Dermis lymphatic vessel endothelial cell (primary cell): ENCODE measurements at places on chromosomes 4 and X. TPM values are rescaled to one million over a fixed set of nuclear protein-coding genes. Genes with fewer than 3 reads are reported as not detected.

The CA5B gene
- 2.2 and 3.3 TPM in 2 replicates for total RNA-seq

The GPC4 gene
- total RNA-seq = under 0.01 TPM in 2 replicates

The SMIM14 gene
- total RNA-seq = 21.7 and 33.5 TPM in 2 replicates

The IRF2 gene
- total RNA-seq = 22.0 and 32.2 TPM in 2 replicates

The FOXO4 gene
- total RNA-seq = 10.7 and 14.4 TPM in 2 replicates

The HGFAC gene
- under 0.01 TPM in 1 of 2 replicates, not detected in the other for total RNA-seq

The TEX13D gene
- total RNA-seq = not detected in 2 replicates

The IDUA gene
- total RNA-seq = 5.2 and 6.4 TPM in 2 replicates

The ZIC3 gene
- total RNA-seq = not detected in 2 replicates

The ZFYVE28 gene
- 2.4 and 3.7 TPM in 2 replicates for total RNA-seq

The CT45A10 gene
- total RNA-seq = not detected in 2 replicates

The GSPT2 gene
- 3.4 and 5.4 TPM in 2 replicates for total RNA-seq

The PNMA3 gene
- total RNA-seq = not detected in 2 replicates

The CAPN6 gene
- not detected in 2 replicates for total RNA-seq

The SATL1 gene
- not detected in 2 replicates for total RNA-seq

The PCYT1B gene
- not detected in 2 replicates for total RNA-seq

The REPS2 gene
- 9.7 and 11.2 TPM in 2 replicates for total RNA-seq

The GPRIN3 gene
- 0.69 and 0.87 TPM in 2 replicates for total RNA-seq

The MAGEA12 gene
- not detected in 2 replicates for total RNA-seq
